ENCODE measurements at places on chromosomes 7 and 10. TPM values are rescaled to one million over a fixed set of nuclear protein-coding genes. Genes with fewer than 3 reads are reported as not detected.

DNA sequence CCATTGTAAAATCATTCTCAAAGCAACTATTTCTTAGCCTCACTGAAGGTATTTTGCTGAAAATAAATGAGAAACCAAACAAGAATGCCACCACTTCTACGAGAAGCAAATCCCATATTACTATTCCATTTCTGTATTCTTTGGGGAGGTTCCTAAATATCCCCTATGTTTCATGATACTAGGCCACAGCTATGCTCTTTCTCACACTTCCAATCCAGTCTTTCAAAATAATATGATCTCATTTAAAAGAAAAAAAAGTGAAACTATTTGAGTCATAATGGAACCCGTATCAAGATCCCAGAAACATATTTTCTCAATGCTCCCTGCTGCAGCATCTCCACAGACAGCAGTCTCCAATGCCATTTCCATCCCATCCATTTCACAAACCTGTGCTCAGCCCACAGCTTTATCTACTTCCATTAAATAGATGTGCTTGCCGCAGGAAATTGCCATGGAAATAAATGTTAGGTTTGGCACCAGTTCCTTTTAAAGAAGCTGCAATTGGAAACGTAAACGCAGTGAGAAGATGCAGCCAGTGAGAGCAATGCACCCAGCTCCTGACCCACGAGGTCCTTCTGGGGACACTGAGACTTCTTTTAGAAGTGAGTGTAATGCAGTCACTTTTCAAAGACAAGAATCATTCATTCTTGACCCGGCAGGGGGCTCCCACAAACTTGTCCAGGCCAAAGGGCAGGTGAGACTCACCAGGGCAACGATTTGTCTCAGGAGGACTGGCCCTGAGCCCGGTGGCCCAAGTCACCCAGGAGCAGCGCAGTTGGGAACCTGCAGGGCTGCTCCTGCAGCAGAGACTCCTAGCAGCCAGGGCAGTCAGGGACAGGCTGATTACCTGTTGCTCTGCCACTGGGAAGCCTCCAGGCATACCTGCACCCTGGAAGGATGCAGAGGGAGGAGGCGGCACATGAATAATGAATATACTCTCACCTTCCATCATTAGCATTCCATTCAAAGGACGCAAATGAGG is 99.6 kb downstream of the C10orf90 start:
- no peak for DNase-seq

Gene RAPGEF5
- total RNA-seq: 1.1 TPM

DNA sequence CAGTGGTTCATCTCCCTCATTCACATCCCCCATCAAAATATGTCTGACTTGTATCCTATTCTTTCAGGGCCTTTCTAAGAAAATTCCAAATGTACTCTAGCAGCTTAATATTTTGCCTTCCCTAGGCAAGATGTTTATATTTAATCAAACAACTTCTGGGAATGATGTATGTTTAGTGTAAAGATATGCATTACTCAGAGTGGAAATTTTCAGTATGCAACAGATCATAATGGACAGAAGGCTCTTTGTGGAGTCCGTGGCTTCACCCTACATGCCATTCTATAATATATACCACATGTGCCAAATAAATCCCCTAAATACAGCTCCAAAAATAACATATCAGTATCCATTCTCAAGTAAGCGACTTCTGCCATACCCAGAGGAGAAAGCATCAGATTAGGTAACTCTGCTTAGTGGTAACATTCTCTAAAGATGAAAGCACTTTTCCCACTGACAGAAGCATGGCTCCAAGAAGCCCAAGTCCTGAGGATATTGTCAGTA is 316.6 kb downstream of the KCNMA1 start:
- no peak for DNase-seq

DNA sequence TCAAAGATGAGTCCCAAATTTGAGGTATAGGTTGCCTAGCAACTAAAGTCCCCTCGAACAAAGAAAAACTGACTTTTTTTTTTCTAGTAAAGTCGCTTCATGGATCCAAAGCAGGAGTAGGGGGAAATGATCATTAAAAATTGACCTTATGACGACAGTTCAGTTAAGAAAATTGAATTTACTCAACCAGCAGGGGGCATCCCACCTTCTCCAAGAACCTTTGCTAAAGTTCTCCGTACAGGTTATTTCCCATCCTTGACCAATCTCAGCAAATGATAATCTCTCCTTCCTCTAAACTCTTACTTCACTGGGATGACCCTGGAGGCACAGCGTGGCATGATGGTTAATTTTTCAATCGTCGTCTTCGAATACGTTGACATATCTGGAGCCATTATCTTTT is 228.3 kb downstream of the CALN1 start:
- no peak for DNase-seq

DNA sequence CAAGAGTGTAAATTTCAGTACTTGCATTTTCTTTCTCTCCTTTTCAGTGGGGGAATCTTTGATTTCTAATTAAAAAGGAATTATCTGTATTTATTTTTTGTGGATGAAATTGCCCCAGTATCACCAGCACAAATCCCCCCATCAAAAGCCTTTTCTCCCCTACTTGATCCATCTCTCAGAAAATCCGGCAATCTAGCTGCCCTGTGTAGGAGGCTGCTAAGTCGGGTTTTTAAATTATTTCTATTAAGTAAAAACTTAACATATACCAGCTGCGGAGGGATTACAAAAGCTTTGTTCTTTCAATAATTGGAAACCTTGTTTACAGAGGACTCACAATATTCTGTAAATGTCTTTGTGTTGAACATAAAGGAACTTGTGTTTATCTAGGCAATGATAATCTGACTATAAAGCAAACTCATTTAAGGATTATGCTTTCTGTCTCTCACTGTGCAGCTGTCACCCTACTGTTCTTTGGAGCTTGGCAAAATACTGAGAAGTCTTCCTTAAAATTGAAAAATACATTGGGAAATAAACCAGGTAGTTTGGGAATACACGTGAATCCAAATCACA is 177.4 kb upstream of the PRR15 start:
- DNase-seq: no peak

Gene LRMDA
- total RNA-seq: 0.92 TPM

DNA sequence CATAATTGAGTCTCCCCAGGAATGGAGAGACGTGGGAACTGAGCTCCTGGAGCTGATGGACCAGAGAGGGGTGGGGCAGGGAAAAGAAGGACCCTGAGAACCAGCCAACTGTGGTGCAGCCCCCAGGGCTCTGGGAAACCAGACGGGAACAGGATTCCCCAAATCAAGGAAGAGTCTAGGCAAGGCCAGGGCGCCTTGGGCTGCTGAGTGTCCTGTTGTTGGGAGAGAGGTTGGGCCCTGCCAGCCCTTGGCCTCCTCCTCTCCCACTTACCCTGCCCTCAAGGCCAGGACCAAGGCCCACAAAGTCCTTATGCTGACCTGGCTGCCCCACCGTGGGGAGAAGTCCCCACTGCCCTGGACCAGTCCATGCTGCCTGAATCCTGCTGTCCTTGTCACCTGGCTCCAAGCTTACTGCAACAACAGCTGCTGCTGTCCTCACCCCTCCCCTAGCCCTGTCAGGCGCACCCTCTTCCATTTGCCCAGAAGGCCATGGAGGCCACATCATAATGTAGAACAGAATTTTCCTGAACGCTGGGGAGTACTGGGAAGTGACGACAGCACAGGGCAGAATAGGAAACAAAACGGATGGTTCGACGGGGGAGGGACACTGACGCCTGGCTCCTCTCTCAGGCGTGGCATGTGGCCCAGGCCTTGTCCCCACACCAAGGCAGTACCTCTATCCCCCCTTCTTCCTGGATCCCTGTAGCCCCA is 132.9 kb upstream of the ZMIZ1 start:
- no peak for DNase-seq

GRCh38 chr10:75272896-75273295 is 37.1 kb upstream of the COMTD1 start:
- no peak for DNase-seq

Gene TMEM236
- 0.10 TPM for total RNA-seq

DNA sequence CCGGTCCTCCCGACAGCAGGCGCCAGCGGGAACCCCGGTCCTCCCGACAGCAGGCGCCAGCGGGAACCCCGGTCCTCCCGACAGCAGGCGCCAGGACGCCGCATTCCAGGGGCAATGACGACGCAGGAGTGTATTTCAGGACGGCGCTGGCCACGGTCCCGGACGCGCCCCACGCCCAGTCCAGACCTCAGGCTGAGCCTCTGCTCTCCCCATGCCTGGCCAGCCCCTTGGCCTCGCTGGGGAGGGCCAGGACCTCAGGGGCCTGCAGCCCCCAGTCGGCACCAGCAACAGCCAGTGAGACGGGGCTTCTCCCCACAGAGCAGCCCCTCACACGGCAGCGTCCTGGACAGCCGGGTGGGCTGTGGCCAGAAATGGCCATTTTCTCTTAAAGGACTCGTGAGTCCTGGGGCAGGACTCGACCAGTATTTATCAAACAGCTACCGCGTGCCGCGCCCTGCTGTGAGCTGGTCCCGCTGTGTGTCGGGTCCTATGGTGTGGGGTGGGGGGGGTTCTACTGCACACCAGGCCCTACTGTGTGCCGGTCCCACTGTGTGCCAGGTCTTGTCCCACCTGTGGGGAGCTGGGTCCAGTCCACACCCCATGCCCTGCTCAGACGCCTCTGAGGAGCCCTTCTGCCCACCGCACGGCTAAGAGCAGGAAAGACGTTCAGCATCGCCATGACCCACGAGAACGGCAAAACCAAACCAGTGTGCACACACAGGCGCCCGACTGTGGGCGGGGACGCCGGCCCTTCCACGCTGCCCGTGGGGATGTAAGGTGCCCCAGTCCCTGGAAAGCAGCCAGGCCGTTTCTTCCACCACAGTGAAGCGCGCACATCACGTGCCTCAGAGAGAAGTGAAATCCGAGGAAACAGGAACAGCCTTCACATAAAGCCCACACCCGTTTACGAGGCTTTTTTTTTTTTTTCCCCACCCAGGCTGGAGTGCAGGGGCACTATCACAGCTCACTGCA is 33.3 kb downstream of the GET4 start:
- DNase-seq: peak; percentile 68

Gene SLC26A5
- total RNA-seq: not detected

DNA sequence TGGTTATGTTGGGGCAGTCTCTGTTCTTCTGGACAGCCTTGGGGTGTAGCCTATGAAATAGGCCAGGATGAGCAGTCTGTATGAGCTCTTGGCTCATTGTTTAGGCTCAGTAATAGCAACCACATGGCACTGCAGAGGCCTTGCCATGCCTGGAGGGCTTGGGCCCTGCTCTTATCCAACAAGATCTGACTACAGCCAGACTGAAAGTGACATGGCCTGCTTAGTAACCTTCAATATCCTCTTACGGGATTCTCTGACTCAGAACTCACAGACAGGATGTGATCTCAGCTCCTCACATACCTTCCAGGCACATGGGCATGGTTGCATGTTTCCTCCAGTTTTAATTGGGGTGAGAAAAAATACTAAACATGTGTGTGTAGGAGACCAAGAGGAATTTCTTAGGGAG is 289.3 kb downstream of the PTEN start:
- DNase-seq: peak; percentile 64

GRCh38 chr10:78384049-78384431 is 350.4 kb downstream of the RPS24 start:
- no peak for DNase-seq

- no peak for DNase-seq
These were observed 185.8 kb downstream of the GRM8 start for GRCh38 chr7:127066974-127067373.

Measured in natural killer cell treated with Interleukin-12 subunit alpha and Interleukin-12 subunit beta and Interleukin-15 and Interleukin-18, amount 100 ng/mL, for 72 hours (primary cell).